ENCODE measurements at places on chromosomes 7 and 10.

GRCh38 chr7:1697499-1698125 is 27.5 kb downstream of the ELFN1 start:
- DNase-seq: no peak

GRCh38 chr10:101143345-101143630 is 12.2 kb downstream of the TLX1 start:
- no peak for DNase-seq

DNA sequence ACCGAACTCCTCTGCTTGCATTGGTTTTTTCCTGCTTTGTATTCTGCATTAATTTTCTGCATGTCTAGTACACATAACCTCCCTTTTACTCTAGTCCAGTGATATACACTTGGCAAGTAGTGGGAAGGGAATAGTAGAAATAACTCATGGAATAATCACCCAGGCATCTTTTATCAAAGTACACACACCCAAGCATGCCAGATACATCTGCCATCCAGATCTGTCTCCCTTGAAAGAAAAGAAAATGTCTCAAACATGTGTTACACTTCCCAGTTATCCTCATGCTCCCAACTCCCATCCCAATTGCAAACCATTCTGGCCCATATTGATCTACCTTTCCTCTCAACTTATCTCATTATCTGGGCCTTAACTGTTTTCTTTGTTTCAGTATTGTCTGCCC is 79.0 kb downstream of the PHYHIPL start:
- no peak for DNase-seq

DNA sequence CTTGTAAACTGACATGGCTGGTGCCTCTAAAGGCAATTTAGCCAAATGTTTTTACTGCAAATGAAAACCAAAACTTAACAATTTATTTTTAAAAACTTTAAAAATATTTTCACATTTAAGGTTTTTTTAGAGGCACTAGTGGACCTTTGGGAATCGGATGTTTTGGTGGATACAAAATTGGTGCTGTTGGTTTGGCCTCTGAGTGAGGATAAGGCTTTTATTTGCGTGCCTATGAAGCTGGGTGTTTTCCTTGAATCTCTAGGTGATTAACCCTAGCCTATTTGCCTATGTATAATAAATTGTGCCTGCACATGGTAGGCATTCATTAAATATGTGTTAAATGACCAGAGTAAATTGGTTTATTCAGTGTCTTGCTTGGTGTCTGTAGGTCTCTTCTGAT is 2.9 kb upstream of the SGCE start:
- DNase-seq: no peak

GRCh38 chr10:132433671-132434340 is 36.8 kb downstream of the PWWP2B start:
- no peak for DNase-seq

- DNase-seq: no peak
These were observed 22.6 kb upstream of the KBTBD2 start for GRCh38 chr7:32914184-32914583.

GRCh38 chr10:115171392-115171960 is 78.3 kb downstream of the ATRNL1 start:
- no peak for DNase-seq

Data from stimulated activated CD8-positive, alpha-beta memory T cell treated with anti-CD3 and anti-CD28 coated beads, Interleukin-15, amount 100 ng/mL, for 1 hour (primary cell).